ENCODE measurements at places on chromosomes 7 and 10. TPM values are rescaled to one million over a fixed set of nuclear protein-coding genes. Genes with fewer than 3 reads are reported as not detected.

DNA sequence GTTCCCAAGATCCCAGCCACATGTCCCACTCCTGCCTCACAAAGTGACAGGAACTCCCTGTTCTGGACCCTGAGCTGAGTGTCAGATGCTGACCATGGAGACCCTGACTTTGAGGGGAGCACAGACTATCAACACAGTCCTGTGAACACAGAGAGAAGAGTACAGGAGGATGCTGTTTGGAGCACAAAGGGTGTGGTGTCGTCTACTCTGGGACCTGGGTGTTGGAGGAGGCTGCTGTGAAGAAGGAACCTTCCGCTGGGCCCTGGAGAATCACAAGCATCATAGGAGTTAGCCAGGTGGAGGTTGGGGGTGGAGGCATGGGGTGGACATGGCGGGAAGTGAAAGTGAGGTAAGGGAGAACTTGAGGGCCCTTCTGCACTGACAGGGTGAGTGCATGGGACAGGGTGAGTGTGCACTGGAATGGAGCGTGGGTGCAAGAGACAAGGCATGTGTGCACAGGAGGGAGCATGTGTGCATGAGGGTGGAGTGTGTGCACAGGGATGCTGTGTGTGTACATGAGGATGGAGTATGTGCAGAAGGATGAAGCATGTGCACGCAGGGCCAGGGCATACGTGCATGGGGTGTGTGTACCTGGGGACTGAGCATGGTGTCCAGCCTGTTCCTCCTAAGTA lies 70.7 kb upstream of the ANTXRL start:
- H3K4me1 ChIP-seq, result no peaks in the 10 kb centered on the region
- H3K27me3 ChIP-seq, result no peaks in the 10 kb centered on the region
- no peak overlapping the region for H3K27ac ChIP-seq
- no peak overlapping the region for H3K4me3 ChIP-seq
- DNase-seq, result no peak

- no peaks in the 10 kb centered on the region for H3K4me1 ChIP-seq
- H3K27me3 ChIP-seq, result no peaks in the 10 kb centered on the region
- no peak overlapping the region for H3K4me3 ChIP-seq
- H3K36me3 ChIP-seq, result no peaks in the 10 kb centered on the region
- peak; percentile 18 for DNase-seq
Observed at GRCh38 chr7:14104861-14105260, 115.4 kb upstream of the ETV1 start.

DNA sequence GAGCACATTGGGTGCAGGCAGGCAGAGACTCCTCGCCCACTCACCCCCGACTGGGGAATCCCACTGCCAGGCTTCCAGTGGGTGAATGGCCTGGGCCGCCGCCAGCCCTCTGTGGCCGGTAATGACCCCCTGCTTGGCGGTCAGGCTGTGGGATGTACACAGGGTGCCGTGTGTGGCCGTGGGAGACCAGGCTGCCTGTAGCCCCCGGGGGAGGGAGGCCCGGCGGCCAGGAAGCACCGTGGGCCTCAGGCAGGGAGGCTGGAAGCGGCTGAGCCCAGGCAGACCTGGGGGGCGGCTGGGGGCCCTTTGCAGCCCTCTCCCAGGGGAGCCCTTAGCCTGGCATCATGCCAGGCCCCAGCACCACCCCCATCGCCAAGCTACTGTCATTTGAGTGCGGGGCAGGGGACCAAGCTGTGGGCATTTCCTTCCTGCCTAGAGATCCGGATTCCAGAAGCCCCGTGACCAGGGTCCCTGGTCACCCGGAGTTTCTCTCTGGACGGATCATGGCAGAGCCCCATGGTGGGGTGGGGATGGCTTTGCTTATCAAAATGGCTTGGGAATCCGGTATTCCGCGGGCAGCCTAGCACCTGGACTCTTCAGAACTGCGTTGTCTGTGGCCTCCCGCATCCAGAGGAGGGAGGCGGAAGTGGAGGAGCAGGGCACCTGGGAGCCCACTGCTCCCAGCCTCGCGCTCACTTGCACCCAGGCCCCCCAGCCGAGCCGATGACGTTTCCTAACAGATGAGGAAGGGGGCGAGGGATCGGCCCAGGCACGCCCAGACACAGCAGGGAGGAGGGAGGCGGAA lies 1.1 kb downstream of the TTYH3 start:
- peaks cover 34% of the 10 kb centered on the region for H3K4me1 ChIP-seq
- H3K27me3 ChIP-seq, result no peaks in the 10 kb centered on the region
- peaks cover 9% of the 10 kb centered on the region for H3K36me3 ChIP-seq
- DNase-seq, result peak; percentile 87
- peak overlapping the region; percentile 54 for H3K27ac ChIP-seq

DNA sequence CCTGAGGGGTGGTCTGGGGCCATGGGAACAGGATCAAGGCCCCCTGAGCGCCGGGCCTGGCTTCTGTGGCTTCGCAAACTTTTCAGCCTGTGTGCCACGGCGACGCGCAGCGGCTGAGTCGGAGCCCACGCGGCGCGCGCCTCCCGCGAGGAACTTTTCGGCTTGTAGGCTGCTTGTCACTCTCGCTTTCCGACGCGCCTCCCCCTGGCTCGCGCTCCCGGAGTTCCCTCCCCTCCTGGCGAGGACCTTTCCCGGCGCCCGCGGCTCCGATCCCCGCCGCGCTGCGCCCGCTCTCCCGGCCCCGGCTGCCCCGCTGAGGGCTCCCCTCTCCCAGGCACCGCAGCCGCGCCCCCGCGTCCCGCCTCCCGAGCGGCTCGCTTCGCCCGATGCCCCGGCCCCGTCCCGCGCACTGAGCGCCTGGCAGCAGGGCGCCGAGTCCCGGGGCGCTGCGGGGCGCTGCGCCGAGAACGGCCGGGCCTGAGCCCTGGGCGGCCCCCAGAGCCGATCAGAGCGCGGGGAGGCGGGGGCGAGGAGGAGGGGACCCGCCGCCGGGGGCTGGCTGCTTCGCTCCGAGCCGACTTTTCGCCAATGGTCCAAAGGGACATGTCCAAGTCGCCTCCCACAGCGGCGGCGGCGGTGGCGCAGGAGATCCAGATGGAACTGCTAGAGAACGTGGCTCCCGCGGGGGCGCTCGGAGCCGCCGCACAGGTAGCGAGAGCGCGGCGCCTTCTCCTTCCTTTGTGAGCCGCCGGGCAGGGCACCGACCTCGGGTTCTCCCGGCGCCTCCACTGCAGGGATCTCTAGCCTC lies at the start of gene CACNB2:
TSS of gene CACNB2 (plus strand) at position 276 of the 808 bp plus-strand sequence.
- no peaks in the 10 kb centered on the region for H3K36me3 ChIP-seq
- H3K27ac ChIP-seq, result no peak within 1 kb of the TSS
- no peaks in the 10 kb centered on the region for H3K4me1 ChIP-seq
- H3K27me3 ChIP-seq, result no peaks in the 10 kb centered on the region
- no peak within 1 kb of the TSS for H3K4me3 ChIP-seq

- DNase-seq, result no peak
- H3K36me3 ChIP-seq, result no peaks in the 10 kb centered on the region
- H3K27ac ChIP-seq, result no peak overlapping the region
- H3K4me1 ChIP-seq, result no peaks in the 10 kb centered on the region
Observed at GRCh38 chr7:155429651-155430050, 28.3 kb upstream of the EN2 start.

GRCh38 chr7:37550426-37550825 lies 101.8 kb upstream of the ELMO1 start:
- no peak overlapping the region for H3K27ac ChIP-seq
- no peaks in the 10 kb centered on the region for H3K4me1 ChIP-seq
- H3K4me3 ChIP-seq, result no peak overlapping the region
- H3K27me3 ChIP-seq, result no peaks in the 10 kb centered on the region

DNA sequence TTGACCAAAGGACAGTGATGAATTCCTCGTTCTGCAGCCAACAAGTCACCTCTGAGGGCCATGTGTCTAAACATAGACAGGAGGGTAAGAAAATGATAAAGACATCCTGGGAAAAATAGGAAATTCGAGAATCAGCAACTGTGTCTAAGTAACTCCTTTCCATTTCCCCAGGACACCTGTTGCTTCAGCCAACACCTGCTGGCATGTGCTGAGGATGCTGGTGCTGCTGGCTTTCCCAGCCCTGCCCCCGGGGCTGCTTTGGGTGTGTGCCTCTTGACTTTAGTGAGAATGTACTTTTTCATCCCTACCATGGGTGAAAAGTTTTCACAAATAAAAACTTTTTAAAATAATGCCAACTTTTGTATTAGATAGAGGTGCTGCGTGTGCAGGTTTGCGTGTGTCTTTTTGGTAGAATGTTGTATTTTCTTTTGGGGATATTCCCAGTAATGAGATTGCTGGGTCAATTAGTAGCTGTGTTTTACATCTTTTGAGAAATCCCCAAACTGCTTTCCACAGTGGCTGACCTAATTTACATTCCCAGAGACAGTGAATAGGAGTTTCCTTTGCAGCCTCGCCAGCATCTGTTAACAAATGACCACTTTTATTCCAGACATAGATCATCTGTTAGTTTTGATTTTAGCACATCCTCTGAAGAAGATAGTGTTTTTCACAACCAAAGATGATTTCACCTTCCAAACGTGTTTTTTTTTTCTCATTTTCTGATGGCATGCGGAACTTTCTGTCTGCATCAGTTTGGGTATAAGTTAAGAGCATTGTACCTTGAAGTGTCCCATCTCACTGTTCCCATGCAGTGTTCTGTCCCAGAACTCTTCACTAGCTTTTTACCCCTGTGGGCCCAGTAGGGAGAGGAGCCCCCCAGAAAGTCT lies 104.2 kb upstream of the ACBD5 start:
- H3K4me1 ChIP-seq, result no peaks in the 10 kb centered on the region
- H3K27me3 ChIP-seq, result no peaks in the 10 kb centered on the region
- no peak overlapping the region for H3K4me3 ChIP-seq
- H3K36me3 ChIP-seq, result no peaks in the 10 kb centered on the region
- peak; percentile 17 for DNase-seq
- no peak overlapping the region for H3K27ac ChIP-seq

DNA sequence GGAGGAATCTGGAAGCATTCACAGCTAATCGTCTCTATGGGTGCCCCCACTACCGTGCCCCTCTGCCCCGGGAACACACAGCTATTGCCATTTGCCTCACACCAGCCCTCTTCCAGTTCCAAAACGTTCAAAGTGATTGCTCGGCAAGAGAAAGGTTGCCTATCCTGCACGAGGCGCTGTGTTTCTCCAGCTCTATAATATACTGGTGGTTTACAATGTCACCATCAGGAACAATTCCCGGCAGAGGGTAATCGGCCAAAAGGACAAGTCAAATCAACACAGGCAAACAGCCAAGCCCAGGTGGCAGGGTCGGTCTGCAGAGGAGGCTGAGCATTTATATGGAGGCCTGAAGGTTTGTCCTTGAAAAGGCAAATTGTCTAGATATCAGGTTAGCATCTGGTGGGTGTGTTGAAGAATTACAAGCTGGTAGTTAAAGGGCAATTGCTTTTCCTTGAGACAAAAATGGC lies 29.2 kb upstream of the TNS3 start:
- no peak overlapping the region for H3K4me3 ChIP-seq
- H3K4me1 ChIP-seq, result peaks cover 5% of the 10 kb centered on the region
- H3K27me3 ChIP-seq, result no peaks in the 10 kb centered on the region
- no peak overlapping the region for H3K27ac ChIP-seq
- peak; percentile 28 for DNase-seq

DNA sequence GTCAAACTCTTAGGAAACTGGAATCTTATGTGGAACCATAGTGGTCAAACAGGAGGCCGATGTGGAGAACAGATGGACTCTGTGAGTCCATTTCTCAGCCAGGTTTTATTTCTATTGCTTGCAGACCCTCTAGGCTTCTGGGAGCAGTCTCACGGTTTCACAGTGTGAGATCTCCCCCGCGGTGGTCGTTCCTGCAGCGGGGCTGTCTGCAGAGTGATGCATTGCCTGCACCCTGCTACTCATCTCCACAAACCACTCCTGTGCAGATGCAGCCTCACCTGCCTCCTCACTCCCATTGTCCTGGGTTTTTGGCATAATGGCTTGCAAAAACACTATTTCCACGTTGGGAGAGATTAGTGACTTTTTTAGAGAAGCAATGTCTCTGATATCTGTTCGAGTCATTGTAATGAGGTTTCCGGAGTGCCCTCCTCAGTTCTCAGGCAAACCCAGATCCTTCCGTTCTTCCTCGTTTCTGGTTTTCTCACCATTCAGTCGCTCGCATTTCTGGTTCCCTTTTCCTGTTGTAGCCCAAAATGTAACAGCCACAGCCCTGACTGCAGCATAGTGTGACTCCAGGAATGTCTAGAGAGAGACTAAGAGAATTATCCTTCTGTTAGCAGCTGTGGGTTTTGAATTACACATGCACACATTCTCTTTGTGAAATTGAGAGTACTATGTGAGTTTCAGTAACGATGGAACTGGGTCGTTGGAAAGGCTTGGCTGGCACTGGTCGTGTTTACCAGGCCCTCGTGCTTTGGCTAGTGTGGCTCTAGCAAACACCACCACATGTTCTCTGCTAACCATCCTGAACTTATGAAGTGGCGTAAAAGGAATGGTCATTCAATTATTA lies 30.2 kb downstream of the ACADSB start:
- H3K4me1 ChIP-seq, result no peaks in the 10 kb centered on the region
- no peaks in the 10 kb centered on the region for H3K36me3 ChIP-seq
- no peak overlapping the region for H3K4me3 ChIP-seq
- no peak overlapping the region for H3K27ac ChIP-seq

DNA sequence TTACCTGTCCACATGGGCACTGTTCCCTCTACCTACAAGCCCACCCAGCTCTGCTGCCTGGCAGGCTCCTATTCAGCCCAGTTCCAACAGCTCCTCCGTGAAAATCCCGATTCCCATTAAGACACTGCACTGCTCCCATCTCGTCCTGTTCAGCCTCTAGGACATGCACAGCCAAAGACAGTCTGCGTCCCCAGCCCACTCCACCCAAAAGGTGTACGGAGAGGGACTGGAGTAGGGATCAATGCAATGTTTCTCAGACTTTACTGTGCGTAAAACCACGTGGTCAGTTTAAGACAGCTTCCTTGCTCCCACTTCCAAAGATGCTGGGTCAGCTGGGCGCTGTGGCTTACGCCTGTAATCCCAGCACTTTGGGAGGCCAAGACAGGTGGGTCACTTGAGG lies 19.9 kb downstream of the FGFR2 start:
- DNase-seq, result no peak
- no peaks in the 10 kb centered on the region for H3K36me3 ChIP-seq
- H3K27me3 ChIP-seq, result no peaks in the 10 kb centered on the region
- H3K27ac ChIP-seq, result no peak overlapping the region

DNA sequence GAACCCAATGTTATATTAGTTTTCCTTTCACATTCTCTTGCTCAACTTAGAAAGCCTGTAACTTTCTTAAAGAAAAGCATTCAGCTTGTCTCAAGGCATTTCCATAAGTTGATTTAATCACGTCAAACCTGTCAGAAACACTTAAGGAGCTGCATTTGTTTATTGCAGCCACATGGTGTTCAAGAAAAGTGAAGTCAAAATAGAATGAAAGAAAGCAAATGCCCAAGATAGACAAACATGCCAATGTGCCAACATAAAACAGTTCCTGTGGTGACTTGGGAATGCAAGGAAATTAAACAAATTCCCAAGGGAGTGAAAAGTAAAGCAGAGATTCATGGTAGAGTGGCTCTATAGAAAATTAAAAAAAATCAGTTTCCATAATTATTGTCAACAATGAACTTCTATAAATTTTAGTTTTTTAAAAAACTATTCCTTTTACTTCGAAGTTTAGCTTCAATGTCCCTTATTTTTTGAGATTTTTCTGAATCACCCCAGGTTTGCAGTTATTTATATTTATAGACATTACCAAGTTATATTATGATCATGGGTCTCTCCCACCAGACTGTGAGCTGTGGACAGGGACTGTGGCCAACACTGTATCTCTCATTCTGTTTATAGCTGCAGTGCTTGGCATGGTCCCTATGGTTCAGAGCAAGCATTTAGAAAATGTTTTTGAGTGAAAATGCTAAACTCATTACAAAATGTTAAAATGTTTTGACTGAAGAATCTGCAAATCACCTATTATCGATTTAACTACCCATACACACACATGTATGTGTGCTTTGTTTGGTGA lies 887.4 kb downstream of the REEP3 start:
- no peaks in the 10 kb centered on the region for H3K36me3 ChIP-seq
- no peak for DNase-seq
- H3K27ac ChIP-seq, result no peak overlapping the region
- H3K4me1 ChIP-seq, result no peaks in the 10 kb centered on the region
- no peaks in the 10 kb centered on the region for H3K27me3 ChIP-seq

ZNF727 gene
- total RNA-seq, result 3.0 TPM

CPXM2 gene
- not detected for total RNA-seq
